ENCODE measurements at places on chromosomes 5 and 9.

GRCh38 chr5:109529520-109529919 lies 119.7 kb upstream of the PJA2 start:
- DNase-seq = peak; percentile 76

- DNase-seq = no peak
Observed at GRCh38 chr5:137619191-137619870, 116.6 kb downstream of the KLHL3 start.

- DNase-seq = no peak
Observed at GRCh38 chr5:56290378-56291078, 57.4 kb upstream of the ANKRD55 start.

DNA sequence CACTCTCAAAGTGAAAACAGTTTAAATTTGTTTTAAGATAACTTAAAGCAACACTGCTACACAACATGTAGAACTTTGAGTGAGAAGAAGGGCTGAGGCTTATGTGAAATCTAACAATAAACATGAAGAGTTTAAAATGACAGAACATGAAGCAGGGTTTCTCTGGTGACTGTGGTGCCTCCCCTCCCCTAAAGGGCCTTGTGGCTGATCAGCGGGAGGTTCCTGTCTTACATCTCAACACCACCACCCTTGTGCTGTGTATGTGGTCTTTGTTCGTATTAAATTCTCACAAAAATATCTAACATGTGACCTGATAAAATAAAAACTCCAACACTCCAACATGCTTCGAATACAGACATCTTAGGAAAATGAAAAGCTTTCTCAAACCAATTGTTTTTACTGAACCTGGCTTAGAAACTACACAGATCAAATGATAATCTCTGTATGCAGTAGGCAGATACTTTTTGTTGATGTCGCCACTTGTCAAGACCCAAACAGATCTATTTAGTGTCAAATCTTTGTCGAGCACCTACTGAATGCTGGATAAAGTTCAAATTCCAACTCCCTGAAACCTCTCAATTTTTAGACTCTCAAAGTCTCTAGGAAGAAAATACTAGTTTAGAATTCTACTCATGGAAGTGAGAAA lies 9.9 kb upstream of the IQGAP2 start:
- DNase-seq = no peak

- DNase-seq = no peak
Observed at GRCh38 chr9:1870915-1871314, 144.2 kb upstream of the SMARCA2 start.

DNA sequence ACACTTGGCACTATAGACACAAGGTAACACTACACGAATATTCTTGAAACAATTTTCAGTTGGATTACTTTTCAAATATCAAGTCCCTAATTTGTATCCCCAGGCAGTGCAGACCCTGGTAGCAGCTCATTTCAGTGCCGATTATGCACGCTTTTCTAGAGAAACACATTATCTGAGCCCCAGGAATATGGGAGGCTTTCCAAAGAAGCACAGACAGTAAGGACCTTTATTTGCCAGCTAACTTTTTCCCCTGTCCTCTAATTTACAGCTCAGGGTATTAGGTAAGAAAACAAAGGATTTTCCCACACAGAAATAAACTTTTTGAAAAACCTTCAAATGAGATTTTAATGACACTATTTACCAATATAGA lies 852.3 kb upstream of the DMAC1 start:
- DNase-seq = no peak

- DNase-seq = no peak
Observed at GRCh38 chr5:44048276-44048984, 340.8 kb downstream of the FGF10 start.

GRCh38 chr5:143796753-143797152 lies 15.2 kb upstream of the HMHB1 start:
- DNase-seq = no peak

DNA sequence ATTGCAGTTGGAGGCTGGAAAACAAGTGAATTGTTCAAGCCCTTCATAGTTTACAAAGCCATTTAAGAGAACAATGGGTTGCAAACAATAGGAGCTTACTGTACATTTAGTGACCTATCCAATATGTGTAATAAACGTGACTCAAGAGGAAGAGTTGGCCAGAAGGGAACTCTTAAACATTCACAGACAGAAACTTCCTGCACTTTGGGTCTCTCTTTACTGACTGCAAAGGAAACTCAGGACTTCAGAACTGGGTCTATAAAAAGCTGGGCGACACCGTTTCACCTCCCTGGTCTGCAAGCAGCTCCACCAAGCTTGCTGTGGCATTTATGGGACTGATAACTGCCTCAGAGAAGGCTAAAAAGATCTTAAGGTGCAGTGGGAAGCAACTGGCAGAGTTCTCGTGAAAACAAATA lies 48.7 kb upstream of the SPATA31D4 start:
- no peak for DNase-seq

- peak; percentile 41 for DNase-seq
Observed at GRCh38 chr5:149641000-149641576, 59.8 kb downstream of the ARHGEF37 start.

- no peak for DNase-seq
Observed at GRCh38 chr9:112387115-112387514, 7.2 kb downstream of the HSDL2 start.

GRCh38 chr5:25568294-25568693 lies 923.5 kb upstream of the CDH10 start:
- no peak for DNase-seq

DNA sequence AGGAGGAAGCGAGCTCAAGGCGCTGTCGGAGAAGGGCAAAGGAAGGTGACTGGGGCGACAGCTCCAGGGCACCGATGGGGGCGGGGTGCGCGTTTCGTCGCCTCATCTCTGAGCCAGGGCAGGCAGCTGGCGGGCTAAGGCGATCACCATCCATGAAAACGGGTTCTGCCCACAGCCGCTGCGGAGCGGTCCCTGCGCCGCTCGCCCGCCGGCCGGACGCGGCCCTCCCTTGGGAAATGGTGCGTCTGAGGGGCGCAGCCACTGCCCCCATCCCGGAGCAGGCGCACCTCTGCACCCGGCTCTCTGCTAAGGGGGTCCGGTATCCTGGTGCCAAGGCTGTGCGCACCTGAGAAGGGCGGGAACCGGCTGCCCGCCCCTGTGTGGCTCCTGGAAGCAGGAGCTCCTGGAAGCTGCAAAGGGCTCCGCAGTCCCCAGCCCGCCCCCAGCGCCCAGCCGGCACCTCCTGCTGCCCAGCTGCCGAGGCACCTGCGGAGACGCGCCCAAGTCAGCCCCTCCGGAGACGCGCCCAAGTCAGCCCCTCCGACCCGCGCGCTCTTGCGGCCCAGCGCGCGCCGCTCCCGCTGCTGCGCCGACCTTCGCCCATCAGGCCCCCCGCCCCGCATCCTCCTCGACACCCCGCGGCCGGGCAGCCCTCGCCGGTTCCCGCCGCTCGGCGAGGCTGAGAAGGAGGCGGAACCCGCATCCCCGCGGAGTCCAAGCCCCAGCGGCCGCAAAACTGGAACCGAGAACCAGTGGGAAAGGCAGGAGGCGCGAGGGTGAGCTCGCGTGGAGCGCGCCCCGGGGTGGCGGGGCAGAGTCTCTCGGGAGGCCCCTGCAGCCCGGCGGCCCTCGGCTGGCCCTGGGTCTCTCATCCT lies 757 bp downstream of the ANKRD34B start:
- DNase-seq = no peak

DNA sequence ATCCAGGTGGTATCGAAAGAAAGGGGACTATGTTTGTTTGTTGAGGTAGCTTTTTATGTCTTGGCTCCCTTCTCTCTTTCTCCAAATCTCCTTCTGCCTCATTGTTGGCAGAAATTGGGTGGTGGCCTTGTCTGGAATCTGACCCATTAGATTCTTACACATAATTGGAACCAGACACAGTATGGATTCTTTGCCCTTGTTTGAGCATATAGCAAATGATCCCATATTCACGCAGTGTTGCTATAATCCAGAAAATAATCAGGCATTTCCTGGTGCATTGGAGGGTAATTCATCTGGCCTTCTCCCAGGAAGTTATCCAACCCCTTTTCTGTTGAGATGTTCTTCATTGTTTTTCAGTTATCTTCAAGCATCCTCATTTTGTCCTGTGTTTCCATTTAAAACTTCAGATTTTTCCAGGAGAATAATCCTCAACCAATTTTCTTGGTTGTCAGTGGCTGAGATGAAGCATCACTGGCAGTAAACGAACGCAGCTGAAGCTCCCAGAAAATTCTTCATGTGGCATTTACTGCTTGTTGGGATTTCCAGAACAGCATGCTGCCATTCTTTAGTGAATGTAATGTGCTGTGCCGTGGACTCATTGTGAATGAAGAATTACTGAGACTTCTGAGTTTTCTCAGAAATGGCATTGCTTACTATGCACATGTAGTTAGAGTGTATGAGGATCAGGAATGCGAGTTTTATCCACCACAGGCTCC lies 70.5 kb upstream of the NTRK2 start:
- no peak for DNase-seq

DNA sequence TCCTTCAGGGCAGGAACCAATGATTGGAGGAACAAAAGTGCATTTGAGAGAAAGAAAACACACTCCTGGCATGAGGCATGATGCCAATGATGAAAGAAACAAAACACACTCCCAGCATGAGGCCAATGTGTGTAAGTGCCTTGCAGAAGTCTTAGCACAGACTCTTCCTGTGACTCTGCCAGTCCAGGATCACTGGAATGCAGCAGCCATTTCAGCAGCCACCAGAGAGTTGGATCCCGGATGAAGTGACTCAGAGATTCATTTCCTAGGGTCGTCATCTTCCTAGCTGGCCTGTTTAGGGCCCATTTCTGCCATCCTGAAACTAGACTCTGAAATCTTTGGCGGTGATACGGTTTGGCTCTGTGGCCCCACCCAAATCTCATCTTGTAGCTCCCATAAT lies 212.5 kb downstream of the CFAP90 start:
- DNase-seq = no peak

- DNase-seq = no peak
Observed at GRCh38 chr5:62886603-62887315, 308.1 kb downstream of the LRRC70 start.

DNA sequence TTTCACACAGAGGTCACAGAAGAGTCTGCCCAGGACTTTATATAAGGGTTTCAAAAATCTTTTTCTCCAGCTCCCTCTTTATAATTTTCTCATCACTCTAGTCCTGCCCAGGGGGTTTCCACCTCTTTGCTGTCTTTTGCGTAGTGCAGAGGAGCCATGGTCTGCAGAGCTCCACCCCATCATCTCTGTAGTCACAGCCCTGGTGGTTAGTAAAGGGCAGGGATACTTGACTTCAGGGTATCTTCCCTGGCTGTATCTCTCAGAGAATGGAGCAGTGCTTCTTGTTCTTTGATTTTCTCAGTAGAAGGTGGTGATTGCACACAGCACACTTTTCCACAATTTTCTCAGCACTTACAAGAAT lies 900.6 kb upstream of the COX7C start:
- no peak for DNase-seq

DNA sequence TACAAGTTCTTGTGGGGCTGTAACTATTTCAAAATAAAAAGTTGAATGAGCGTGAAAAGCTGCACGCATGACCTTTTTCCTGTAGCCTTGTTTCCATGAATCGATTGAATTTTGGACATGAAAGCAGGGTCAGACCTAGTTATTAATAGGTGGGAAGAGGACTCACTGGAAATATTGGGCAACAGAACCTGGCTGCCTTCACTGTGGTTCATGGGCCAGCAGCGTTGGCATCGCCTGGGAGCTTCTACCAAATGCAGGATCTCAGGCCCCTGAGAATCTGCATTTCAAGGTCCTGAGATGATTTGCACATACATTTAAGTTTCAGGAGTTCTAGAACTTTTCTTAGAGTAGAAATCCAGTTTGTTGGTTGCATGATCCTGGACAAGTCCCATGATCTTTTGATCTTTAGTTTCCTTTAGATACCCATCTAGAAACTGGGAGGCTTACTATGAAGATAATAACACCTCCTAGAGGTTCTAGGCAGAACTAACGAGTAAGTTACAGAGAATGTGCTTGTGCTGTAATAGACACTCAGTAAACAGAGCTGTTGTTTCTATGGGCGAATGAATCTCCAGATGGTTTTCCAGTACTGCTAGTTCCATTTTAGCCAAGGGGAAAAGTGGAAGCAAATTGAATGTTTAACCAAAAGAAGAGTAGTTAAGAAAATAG lies 12.4 kb downstream of the ANKRD33B start:
- DNase-seq = no peak

- DNase-seq = no peak
Observed at GRCh38 chr9:87551772-87552217, 54.1 kb downstream of the DAPK1 start.

- no peak for DNase-seq
Observed at GRCh38 chr5:139468421-139468931, 2.3 kb upstream of the SMIM33 start.

GRCh38 chr5:34857894-34858293 lies 18.9 kb downstream of the TTC23L start:
- DNase-seq = no peak

DNA sequence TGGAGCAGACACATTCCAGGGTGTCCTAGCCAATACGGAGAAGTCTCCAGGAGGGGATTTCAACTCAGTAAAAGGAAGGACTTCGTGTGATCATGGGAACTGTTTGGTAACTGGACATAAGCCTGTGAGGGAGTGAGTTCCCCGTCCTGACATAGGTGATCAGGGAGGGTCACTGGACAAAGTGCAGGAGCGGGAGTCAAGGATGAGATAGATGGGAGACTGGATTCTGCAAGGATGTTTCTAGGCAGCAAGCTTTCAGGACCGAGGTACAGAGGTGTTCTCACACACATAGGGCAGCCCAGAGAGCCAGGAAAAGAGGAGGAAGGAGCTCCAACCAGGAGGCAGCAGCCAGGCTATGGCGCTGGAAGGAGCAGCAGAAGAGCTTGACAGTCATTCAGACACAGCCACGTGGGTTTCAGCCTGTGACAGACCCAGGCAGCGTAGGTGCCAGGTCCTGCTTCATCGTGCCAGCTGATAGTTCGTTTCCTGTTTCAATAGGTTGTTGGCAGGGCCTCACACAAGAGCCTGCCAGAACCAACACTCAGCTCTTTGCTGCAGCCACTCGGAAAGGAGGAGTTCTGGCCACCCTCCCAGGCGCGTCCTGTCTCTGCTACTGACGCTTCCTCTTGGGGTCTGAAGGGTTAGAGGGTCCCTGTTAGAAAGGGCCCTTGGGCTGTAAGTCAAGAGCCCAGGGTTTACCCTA lies 84.1 kb downstream of the AMBP start:
- DNase-seq = peak; percentile 32

- no peak for DNase-seq
Observed at GRCh38 chr9:703392-703791, 138.1 kb upstream of the DMRT1 start.

GRCh38 chr5:171968531-171968930 lies 37.9 kb downstream of the FBXW11 start:
- no peak for DNase-seq

DNA sequence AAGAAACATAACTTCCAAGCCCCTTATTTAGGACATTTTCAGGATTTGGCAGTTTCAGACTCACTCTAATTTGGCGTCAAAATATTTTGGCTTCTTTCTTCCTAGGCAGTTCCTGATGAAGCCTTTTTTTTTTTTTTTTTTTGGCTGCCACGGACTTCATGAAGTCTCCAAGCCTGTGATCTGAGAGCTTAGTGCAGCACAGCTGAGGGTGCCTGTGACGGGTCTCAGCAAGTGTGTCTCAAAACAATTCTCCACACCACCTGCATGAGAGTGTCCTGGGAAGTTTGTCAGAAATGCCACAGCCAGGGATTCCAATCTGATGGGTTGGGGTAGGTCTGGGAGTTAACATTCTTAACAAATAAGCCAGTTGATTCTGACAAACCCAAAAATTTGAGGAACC lies 6.0 kb upstream of the ESM1 start:
- no peak for DNase-seq

- DNase-seq = no peak
Observed at GRCh38 chr5:78538240-78538850, 110.2 kb downstream of the LHFPL2 start.

All from T47D (cell line).